Foreskin fibroblast (primary cell): ENCODE measurements at places on chromosomes 5 and 9.

GRCh38 chr5:127834554-127834953 lies 131.4 kb downstream of the CCDC192 start:
- peak; percentile 55 for DNase-seq

- DNase-seq: no peak
These were observed 151.2 kb downstream of the ARHGEF28 start for GRCh38 chr5:73777192-73777591.

GRCh38 chr5:178530526-178530925 lies 59.7 kb downstream of the COL23A1 start:
- DNase-seq: no peak

- DNase-seq: peak; percentile 18
These were observed 1499.0 kb downstream of the EFNA5 start for GRCh38 chr5:106171708-106172107.

DNA sequence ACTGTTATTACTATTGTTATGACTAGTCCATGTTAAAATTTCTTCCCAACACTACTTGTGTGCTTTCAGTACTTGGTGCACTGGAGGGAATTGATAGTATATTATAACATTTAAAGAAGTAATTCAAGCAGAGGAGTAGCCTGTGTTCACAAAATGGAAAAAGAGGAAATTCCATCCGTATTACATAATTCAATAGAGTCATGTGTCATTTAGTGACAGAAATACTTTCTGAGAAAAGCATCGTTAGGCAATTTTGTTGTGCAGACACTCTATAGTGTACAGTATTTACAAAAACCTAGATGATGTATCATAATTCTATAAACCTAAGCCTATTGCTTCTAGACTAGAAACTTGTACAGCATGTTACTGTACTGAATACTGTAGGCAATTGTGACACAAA lies 78.3 kb upstream of the PCSK5 start:
- no peak for DNase-seq

DNA sequence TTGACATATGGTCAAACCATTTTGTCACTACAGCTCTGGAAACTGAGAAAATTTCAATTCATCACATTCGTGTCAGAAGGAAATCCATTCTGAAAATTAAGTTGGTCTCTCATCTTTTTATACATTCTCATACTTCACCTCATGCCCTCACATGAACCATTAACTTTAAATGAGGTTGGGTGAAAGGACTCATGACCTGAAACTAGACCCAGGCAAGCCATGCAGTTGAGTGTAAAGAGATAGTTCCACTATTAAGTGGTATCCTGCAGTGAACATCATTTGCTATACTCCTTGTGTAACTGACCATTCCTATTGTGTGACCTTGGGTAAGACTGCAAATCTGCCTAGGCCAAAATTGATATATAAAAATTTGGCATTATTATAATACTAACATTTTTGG lies 299.6 kb upstream of the GRIN3A start:
- DNase-seq: no peak

DNA sequence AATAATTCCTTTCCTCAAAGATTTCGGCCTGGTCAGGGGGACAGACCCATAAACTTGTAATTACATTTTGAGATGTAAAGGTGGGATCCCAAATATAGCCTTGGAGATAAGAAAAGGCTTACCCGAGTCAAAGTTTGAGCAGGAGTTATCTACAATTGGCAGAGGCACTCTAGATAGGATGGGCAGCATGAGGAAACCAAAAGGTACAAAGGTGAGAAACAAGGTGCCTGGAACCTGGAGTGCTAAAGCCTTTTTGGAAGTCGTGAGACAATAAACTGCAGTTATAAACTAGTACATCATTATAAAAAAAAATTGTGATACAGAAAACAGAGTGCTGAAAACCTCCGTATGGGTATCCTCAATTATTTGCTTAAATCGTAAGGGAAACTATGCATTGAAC lies 212.4 kb downstream of the EFNA5 start:
- DNase-seq: no peak
